CD4-positive, alpha-beta T cell (primary cell): ENCODE measurements at places on chromosomes 7 and 10. TPM values are rescaled to one million over a fixed set of nuclear protein-coding genes. Genes with fewer than 3 reads are reported as not detected.

UPK3BL2 gene
- 115 TPM for total RNA-seq

- no peak for DNase-seq
Observed at GRCh38 chr7:149510248-149510647, 12.6 kb upstream of the ZNF746 start.

DNA sequence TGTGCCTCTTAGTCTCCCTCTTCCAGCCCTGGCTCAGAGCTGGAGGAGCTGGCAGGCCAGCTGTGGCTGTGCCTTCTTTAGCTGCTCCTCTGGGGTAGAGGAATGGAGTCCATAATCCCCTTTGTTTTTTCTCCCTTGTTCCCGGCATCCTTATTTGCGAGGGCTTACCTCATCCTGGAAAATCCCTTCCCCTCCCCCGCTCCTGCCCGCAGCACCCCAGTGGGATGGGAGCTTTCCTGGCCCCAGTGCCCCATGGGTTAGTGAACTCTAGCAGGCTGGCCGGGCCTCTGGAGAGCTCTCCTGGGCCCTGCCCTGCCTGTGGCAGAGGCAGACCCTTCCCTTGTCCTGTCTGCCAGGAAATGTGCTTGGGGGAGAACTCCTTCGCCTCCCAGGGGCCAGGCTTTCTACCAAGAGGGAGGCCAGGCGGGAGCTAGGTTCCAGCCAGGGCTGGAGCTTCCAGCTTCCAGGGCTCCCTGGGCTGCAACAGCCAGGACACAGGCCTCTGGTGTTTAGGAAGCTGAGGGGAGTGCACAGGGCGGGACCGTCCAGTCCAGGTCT is 16.5 kb upstream of the TRIM8 start:
- DNase-seq: no peak

- no peak for DNase-seq
Observed at GRCh38 chr10:24891823-24892222, 60.6 kb downstream of the PRTFDC1 start.

STOX1 gene
- 0.41 TPM for total RNA-seq

DNA sequence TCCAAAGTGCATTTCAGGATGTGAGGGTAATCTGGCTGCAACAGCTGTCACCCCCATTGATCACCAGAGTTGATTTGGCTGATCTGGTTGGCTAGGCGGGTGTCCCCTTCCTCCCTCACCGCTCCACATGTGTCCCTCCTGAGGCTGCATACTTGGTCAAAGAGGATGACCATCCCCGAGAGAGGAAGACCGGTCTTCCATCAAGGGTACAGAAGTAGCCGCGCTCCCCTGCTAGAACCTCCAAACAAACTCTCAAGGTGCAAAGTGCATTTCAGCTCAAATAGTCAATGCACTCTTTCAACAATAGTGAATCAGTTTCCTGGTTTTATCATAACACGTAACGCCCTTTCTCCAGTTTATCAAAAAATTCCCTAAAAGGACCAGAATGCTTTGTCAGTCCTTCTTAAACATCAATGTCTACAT is 44.6 kb downstream of the CARD11 start:
- DNase-seq: no peak

DNA sequence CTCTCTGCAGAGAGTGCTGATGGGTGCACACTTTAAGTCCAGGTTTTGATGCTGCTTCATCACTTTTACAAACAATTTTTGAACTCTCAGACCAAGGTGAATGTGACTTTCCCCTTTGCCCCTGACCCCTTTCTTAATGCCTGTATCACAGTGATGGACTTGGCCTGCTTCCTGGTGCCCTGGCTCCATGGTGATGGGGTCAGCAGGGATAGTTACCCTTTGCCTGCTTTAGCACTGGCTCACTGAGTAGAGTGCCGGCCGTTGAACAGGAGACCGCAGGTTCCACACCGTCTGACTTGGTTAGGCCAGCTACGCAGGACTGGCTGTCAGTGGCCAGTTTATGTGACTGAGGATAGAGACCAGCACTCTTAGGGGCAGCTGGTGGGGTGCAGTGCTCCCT is 40.1 kb downstream of the LRGUK start:
- no peak for DNase-seq

DNA sequence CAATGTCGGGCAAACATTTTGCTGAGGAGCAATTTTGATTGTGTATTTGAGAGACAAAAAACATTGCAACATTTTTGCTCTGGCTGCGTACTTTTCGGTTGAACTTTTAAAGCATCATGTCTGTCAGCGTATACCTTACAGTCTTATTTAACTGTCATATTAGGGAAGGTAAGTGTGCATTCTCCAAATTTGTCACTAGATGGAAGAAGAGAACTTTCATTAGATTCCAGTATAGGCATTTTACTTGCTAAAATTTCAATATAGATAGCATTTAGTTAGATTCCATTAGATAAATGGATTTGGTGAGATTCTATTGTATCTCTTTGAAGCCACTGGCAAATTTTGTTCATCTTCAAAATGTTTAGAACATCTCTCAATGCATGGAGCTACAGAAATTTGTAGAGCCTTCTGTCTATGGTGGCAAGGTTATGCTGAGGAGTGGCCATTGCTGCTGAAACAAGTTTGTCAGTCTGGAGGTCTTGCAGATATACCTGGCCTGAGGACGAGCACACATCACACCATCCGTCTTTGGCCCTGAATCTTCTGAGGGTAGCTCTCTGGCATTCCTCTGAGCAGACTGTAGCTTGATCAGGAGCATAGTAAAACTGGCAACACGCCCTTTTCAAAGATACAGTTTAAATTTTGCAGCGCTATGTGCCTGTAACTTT is 437.5 kb upstream of the MBL2 start:
- DNase-seq: no peak

DNA sequence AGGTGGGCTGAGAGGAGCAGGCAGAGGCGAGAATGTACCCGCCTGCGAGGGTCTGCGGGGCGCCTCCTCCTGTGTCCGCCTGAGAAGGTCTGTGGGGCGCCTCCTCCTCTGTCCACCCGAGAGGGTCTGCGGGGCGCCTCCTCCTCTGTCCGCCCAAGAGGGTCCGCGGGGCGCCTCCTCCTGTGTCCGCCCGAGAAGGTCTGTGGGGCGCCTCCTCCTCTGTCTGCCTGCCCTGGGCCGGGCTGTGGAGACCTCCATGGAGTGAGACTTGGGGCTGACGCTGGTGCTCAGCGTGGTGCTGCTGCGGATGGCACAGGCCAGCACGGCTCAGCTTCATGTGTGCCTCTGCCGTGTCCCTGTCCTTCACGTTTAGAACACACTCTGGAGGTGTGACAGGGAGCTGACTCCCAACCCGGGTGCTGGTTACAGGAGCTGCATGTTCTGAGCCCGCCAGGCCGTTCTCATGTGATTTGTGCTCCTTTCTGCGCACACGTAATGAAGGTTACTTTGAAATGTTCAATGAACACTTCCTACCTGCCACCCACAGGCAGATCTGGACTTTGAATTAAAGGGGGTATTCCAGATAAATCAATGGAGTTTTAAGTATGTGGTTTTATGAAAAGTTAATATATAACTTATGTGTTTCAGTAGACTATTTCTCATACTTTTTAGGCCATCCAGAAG is 20.5 kb upstream of the GET4 start:
- DNase-seq: no peak

SEMA3A gene
- 0.50 TPM for total RNA-seq

HOXA7 gene
- total RNA-seq: not detected

DNA sequence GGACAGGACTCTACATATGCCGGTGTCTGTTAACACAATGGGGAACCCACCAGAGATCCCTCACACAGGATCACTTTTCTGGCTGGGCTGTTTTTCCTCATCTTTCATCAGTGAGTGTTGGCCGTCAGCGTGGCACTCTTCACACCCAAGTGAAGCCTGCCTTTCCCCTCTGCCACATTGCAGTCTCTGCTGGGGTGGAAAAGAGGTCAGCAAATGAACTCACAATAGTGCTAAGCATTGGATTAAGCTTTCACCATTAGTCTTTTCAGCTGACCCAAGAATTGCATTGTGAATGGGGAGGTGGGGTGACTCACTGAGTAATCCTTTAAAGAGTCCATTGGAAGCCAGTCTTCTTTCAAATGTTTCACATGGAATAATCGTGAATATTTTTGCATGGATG is 143.0 kb downstream of the KIAA1217 start:
- no peak for DNase-seq

CABCOCO1 gene
- total RNA-seq: not detected
